Cardiac fibroblast (primary cell): ENCODE measurements at places on chromosomes 3 and 15.
A peak's percentile ranks its signal among the peaks of the same experiment; 100 is the strongest.

- no peak for DNase-seq
These were observed 435.1 kb upstream of the CNTN3 start for GRCh38 chr3:75049533-75049932.

DNA sequence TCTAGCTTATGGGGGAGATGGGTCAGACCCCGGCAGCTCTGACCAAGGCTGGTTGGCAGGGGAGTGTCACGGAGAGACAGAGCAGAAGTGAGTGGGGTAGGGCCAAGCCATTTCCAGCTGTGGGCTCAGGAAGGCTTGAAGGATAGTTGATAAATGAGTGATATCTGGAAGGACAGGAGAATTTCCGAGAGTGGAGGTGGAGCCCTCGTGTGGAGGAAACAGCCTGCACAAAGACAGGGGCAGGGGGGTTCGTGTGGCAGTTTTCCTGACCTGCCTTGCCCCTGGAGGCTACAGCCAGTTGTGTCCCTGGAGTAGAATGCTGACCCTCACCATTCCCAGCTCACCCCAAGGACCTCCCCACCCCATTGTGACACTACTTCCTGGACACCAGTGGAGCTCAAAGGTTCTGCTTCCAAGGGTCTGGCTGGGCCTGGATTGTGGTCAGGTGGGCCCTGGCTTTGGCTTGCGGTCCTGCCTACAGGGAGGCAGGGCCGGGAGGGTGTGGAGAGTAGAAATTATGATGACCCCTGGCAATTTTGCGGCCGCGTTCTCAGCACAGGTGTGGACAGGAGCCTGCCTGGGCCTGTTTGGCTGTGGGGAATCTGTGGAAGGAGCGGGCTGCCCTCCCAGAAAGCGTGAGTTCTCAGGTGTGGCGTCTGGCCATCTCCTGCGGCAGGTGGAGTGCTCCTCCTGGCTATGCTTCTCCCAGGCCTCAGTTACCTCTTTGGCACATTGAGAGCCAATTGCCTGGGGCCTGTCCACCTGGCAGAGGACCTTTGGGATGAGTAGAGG is at the start of gene SLC22A14:
Gene SLC22A14 (plus strand): TSS at position 400 of the 792 bp plus-strand sequence. CDS start 23,733 bp downstream, outside the sequence.
- peak; percentile 6 for DNase-seq

GRCh38 chr3:156298938-156299337 is 178.6 kb downstream of the KCNAB1 start:
- no peak for DNase-seq

- DNase-seq, result no peak
These were observed 58.3 kb upstream of the TSEN2 start for GRCh38 chr3:12425850-12426579.

DNA sequence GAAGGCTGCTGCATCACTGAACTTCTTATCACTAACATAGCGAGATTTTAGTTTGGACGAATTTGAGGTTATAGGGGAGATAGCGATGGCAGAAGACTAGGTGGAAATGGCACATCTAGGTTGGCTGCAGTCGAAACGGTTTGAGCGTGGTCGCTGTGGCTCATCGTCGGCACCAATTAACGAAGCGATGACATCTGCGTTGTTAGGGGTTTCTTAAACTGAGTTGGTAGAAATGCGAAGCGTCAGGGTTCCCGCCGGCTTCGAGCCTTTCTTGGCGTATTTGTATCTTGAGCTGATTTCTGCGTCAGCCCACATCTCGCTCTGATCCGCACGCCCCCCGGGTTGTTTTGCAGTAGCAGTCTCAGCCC is 319 bp downstream of the LNP1 start:
- peak; percentile 65 for DNase-seq

- DNase-seq, result no peak
These were observed 30.3 kb downstream of the ABHD2 start for GRCh38 chr15:89118481-89118989.

GRCh38 chr3:65037861-65038260 is 350.1 kb upstream of the ADAMTS9 start:
- DNase-seq, result no peak

- DNase-seq, result peak; percentile 43
These were observed 3.0 kb downstream of the ITIH4 start for GRCh38 chr3:52827441-52827840.

DNA sequence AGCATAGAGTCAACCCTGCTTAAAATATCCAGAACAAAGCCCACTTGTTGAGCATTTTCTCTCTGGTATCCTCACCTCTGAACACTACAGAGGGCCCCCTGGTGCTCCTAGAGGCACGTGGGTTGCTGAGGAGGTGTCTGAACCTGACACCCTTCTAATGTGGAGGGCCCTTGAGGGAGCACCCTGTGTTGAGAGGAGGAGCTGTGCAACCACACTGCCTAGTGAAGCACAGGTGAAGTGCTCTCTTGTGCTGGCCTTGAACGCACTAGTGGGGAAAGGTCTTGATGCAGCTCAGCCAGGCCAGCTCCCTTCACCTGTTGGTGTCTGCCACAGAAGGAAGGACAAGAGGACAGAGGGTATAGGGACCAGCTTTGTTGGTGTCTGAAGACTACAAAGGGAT is 51.9 kb downstream of the CCK start:
- no peak for DNase-seq

- DNase-seq, result no peak
These were observed 8.3 kb downstream of the SOX14 start for GRCh38 chr3:137772214-137772955.

DNA sequence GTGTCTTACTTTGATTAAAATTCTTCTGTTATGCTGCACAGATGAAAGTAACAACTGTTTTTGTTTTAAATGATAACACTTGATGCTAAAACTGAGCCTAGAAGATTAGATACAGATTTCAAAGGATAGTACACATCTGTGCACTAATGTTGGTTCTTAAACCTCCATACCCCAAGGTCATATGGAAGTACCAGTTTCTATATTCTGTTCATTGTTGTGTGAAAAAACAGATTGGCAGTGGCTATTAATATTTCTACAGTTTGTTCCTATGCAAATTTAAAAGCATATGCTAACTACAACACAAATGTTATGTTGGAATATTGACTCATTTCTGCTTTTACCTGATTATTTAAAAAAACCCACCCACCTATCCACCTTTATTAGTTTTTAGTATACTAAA is 32.0 kb upstream of the GBE1 start:
- DNase-seq, result no peak

- DNase-seq, result peak; percentile 67
These were observed 88.3 kb upstream of the ACP3 start for GRCh38 chr3:132228923-132229322.

DNA sequence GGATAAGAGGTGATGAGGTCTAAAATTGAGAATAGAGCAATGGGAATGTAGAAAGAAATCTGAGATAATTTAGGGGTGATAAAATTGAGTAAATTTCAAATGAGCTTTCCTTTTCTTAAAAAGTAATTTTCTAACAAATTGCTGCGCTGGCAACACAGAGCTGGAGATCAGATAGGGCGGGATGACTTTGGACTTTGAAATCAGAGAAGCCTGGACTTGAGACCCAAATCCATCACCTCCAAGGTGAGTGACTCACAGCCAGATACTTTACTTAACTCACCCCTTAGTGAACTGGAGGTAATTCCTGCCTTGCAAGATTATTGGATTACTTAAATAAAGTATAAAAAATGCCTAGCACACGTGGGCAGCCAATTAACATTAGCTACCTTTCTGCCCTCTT is 80.8 kb downstream of the P2RY1 start:
- no peak for DNase-seq

- DNase-seq, result no peak
These were observed 454 bp downstream of the C15orf62 start for GRCh38 chr15:40770147-40770721.
